Activated effector memory CD4-positive, alpha-beta T cell treated with anti-CD3 and anti-CD28 coated beads, Interleukin-2, amount 50 U/mL, for 16 hours (primary cell): ENCODE measurements at places on chromosomes 16 and 17.
A peak's percentile ranks its signal among the peaks of the same experiment; 100 is the strongest.

- DNase-seq, result no peak
Observed at GRCh38 chr16:77171745-77172635, 19.0 kb upstream of the MON1B start.

DNA sequence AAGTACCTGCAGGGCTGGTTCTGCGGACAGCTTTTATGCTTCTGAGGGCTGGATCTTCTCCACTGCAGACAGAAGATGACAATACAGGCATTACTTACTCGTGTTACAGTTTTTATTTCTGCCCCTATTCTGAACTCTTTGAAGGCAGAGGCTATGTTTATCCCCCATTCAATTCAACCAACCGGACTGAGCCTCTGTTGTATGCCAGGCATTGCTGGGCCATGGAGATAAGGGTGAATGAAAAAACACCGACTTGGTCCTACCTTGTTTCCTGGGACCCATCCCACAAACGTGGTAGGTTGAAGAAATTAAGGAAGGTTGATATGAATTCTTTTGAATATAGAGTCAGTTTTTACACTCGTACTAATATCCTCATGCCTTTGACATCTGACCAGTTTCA lies 10.0 kb upstream of the HP start:
- no peak for DNase-seq

DNA sequence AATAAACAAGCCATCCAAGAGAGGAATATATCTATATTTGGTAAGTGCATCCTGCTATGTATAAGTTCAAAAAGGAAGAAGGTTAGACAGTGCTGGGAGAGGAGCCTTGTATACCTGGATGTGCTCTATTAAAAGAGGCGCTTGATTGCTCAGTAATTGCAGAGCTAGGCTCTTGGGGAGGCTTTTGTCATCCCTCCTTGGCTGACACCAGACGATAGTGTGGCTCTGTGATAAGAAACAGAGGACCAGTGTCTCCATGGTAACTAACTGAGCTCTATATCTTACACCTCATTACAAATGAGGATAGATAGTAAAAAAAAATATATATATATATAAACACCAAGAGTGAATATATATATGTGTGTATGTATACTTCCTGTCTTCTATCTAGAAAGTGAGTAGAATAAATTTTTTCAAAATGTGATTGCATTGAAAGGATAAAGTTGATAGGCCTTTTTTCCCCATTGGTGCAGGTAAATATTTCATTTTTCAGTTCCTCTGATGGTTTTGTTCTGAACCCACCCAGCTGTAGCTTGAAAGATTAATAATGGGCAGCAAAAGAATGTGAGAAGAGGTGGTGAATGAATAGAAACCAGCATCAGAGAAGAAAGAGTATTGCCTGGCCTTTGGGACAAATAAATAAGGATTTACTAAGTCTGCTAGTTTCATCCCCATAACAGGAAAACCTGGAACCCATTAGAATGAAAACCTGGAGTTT lies 303.7 kb downstream of the ZFHX3 start:
- DNase-seq, result no peak

DNA sequence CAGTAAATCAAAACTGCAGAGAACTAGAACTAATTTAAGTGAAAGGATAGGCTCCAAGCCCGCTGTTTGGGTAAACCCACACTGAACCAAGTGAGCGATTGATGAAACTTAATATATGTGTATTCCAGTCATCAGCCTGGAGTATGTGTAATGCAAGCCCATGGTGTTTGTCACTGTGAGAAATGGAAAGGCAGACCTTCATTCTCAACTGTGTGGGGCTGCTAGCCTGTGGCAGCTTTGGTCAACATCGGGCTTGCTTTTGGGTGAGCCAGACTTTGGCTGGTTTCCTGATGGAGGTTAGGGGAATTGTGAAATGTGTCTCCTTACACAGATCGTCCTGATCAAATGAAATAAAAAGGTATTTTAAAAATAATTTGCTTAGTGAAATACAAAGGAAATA lies 279.9 kb downstream of the IRX3 start:
- DNase-seq, result no peak

DNA sequence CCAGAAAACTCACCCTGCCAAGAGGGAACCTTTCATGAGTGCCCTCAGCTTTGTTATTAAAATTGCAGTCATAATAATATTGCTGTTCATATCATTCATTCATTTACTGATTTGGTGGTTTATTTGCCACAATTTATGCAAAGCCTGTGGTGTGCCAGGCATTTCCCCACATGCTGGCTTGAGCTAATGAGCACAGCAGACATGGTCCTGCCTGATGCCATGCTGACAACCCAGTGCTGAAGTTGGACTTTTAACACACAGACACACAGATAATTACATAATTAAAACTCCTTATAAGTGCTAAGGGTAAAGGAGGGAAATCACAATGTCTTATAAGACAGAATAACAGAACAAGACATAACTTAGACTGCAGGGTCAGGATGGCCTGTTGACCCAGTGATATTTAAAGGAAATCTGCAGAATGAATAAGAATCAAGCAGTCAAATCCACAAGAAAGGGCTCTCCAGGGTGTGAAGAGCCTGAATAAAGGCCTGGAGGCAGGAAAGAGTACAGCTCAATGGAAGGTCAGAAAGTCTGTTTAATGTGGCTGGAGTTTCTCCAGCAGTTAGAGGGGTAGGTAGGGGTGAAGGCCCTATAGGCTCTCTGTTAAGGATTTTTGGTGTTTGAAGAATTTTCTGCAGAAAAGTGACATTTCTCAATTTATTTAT lies 196.9 kb upstream of the CDH11 start:
- no peak for DNase-seq

- no peak for DNase-seq
Observed at GRCh38 chr16:61364990-61365389, 671.2 kb downstream of the CDH8 start.

DNA sequence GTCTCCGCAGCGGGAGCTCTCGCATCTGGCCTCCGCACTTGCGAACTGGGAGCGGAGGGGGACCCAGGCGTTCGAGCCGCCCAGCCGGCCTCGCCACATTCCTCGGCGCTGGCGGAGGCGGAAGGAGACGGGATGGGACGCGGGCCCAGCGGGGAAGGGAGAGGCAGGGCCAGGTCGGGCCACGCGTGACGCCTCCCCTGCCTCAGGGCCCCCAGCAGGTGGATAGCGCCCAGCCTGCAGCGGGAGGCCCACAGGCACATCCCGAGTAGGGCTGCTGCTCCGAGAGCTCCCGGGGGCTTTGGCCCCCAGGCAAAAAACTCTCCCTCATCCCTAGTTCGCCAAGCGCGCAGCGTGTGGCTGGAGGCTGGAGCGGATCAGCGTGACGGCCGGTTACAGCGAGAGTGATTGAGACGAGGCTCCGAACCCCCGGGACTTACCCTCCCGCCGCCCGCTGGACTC lies 800 bp downstream of the PLEKHH3 start:
- DNase-seq, result peak; percentile 69

- DNase-seq, result no peak
Observed at GRCh38 chr17:38434178-38434665, 6.0 kb downstream of the ARHGAP23 start.

DNA sequence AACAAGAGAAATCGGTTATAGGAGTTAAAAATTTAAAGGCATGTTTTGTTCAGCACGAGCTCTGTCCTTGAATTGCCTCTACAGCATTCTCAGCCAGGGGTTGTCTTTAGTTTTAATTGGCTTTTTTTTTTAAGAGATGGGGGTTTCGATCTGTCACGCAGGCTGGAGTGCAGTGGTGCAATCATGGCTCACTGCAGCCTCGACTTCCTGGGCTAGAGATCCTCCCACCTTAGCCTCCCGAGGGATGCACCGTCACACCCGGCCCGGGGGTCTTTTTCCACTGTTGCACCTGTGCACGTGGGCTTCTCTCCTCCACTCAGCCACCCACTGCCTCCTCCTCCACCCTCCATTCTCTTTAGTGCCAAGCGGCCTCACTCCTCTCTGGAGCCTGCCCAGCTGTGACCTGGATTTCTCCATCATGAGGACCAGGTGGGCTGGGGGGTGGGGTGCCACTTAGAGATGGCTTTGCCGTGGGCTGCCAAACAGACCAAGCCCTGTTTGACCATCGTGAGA lies 106.8 kb upstream of the SEC14L1 start:
- DNase-seq, result peak; percentile 36

GRCh38 chr17:37164057-37164456 lies 211.7 kb upstream of the C17orf78 start:
- no peak for DNase-seq

DNA sequence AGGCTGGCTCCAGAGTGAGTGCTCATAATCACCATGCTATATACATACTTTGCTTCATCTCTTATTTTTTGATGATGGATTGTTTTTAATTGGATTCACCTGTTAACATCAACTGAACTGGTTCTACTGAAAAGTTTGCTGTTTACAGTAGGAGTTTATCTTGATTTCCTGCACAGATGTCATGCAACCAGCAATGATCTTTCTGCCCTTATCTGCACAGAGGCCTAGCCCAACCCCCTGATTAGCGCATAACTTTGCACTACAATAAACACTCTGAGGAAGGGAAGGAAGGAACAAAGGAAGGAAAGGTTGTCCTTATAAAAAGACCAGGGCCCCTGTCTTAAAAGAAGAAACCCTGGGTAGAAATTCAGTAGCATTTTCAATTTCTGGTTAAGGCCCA lies 152.9 kb downstream of the RGS9 start:
- no peak for DNase-seq

- no peak for DNase-seq
Observed at GRCh38 chr16:69821844-69822173, 59.7 kb downstream of the WWP2 start.

DNA sequence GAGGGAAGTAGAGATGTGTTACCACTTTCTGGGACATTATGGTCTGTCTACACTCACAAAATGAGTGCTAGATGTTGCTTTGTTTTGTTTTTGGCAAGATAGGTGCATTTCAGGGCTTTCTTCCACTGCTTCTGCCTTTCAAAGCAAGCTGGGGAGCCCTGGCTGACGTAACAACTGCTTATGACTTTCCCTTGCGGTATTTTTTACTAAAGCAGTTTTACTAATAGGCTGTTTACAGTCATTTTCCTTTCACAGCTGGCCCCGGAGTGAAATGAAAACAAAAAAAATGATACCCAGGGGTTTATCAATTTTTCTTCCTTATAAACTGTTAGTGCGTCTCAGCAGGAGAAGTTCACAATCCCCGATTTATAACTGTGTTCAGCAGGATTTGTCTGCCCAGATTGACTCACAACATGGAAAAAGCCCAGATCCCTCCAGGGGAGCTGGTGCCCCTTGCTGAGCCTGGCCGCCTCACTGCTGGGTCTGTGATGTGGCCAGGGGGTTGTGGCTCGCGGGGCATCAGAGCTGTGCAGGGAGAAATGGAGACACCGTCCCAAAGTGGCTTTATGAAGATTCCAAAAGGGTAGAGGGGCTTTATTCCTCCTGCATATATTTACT lies 184.4 kb upstream of the HS3ST3A1 start:
- DNase-seq, result no peak

DNA sequence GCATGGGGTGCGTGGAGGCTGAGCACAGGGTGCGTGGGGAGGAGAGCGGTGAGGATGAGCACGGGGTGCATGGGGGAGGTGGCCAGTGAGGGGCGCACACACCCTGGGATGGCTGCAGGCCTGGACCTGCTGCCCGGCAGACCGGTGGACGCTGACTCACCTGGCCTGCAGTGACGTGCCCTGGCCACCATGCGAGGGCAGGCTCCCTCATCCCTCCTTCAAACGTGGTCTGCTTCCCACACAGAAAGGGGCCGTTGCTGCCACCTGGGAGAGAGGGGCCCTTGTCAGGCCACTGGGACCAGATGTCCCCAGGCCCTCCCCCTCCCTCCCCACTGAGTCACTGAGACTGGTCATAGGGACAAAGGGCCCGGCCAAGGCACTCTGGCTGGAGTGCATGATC lies 20.1 kb upstream of the APRT start:
- no peak for DNase-seq

DNA sequence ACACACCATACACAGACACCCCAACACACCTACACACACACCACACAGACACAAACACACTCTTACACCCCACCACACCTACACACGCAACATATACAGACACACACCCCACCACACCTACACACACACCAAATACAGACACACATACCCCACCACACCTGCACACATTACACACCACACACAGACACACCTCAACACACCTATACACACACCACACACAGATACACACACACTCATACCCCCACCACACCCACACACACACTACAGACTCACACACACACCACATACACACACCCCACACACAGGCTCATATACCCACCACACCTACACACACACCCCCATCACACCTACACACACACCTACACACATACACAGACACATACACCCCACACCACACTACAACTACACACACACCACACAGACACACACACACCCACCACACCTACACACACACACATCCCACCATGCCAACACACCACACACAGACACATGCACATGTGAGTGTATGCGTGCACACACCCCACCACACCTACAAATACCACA lies 31.4 kb downstream of the GPT2 start:
- no peak for DNase-seq

DNA sequence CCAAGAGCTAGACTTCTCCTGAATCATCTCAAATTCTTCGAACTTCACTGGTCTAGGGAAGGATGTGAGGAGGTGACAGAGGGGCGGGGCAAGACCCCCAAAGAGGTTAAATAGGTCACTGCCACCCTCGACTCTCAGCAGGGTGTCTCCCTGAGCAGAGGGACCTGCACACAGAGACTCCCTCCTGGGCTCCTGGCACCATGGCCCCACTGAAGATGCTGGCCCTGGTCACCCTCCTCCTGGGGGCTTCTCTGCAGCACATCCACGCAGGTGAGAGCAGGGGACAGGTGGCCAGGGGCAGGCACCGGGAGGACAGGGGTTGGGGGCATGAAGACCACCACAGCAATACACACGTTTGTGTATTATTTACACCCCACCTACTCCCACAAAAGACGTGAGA lies 9.2 kb downstream of the CCL17 start:
- DNase-seq, result no peak

DNA sequence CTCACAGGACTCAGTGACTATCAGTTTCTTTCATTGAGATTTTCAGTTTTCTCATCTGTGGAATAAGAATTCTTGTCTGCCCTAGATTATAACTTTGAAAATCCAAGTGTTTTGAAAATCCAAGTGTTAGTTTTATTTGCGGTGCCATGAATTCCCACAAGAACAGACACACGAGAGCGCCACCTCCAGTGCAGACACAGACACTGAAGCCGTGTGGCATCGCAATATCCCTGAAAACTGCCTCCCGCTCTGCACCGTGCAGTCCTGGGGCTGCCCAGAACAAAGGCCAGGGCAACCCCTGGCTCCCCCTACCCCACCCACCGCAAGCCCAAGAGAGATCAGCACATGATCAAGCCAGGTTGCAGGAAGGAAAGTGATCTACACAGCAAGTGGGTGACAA lies 229.5 kb upstream of the ASIC2 start:
- no peak for DNase-seq

GRCh38 chr16:57532266-57532625 lies 4.1 kb downstream of the CCDC102A start:
- peak; percentile 63 for DNase-seq

GRCh38 chr16:14100825-14101224 lies 29.7 kb downstream of the MRTFB start:
- DNase-seq, result no peak

- DNase-seq, result no peak
Observed at GRCh38 chr16:64696866-64697265, 425.0 kb downstream of the CDH11 start.
